ENCODE measurements at places on chromosomes 6 and 20.

- DNase-seq = peak; percentile 64
Measured at GRCh38 chr6:391559-392440, at the start of gene IRF4. TSS of gene IRF4 (plus strand) at chr6:391752. CDS start at chr6:393153, 1,401 bp downstream.

GRCh38 chr6:43115365-43115764, 39.3 kb downstream of the PTK7 start:
- DNase-seq = no peak

DNA sequence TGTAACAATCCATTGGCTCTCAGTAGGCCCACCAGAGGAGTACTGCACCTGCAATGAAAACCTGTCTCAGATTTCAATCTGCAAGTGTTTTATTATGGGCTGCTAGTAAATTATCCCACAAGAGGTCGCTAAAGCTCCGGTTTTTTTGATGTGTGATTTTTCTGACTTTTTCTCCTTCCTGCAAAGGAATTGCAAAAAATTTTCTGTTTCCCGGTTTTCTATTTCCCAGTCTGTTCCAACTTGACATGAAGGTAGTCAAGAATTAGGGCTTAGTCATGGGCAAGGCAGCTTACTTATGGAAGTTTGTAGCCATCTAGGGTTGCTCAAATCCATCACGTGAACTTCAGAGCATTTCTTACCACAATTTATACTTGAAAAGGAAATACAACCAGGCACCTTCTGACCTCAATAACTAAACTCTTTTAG, 38.5 kb upstream of the AHI1 start:
- DNase-seq = no peak

- no peak for DNase-seq
Measured at GRCh38 chr6:77620278-77620882, 32.5 kb upstream of the MEI4 start.

DNA sequence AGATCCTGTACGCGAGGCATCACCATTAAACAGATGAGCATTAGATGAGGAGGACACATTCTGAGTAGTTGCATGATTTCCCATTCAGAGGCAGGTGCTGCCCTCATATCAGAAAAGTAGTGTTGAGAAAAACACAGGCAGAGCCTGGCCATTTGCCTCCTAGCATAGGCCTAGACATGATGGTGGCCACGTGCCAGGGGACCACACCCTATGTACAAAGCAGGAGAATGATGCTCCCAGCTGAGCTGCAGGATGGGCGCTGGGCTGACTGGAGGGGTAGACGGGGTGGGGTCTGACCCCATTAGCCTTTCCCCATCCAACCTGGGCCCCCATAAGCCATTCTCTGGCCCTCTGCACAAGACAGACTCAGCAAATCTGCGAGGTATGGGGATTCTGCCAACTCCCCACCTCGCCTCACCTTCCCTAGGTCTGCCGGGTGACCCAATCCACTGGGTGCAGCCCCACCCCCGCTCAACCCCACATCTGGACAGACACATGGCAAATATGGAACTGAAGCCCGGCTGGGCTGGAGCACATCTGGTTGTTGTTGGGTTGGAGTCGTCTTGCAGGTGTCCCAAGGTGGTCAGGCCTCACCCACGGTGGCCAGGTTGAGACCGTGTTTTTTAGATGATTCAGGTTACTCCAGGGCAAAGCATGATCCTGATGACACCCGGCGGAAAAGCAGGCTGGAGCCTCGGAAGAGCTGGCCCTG, 13.9 kb downstream of the PI16 start:
- DNase-seq = no peak

- no peak for DNase-seq
Measured at GRCh38 chr20:51600016-51600420, 57.5 kb upstream of the NFATC2 start.

- no peak for DNase-seq
Measured at GRCh38 chr6:15526212-15526701, 136.6 kb downstream of the DTNBP1 start.

DNA sequence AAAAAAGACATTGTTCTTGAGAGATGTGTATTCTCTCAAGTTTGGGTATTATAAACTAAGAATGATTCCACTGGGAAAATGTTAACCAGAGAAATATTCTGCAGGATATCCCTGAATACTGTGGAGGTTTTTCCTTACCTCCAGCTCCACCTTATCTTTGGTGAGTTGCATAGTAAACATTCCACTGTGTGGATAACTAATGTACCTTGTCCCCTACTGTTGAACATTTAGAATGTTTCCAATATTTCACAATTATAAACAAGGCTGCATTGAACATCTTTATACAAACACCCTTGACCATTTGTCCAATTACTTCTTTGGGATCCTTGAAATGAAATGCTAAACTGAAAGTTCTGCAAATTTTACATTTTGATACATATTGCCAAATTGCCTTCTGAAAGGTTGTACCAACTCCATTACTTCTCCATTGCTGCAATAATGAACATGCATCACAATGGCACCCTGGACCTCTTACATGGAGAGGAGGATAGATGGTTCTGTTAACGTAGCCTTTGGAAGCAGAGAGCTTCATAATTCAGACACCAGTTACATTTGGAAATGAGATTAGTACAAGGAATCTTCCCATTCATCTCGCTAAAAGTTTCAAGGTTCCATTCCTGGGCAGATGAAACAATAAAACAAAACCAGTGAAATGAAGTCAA, 35.0 kb upstream of the STK35 start:
- no peak for DNase-seq

DNA sequence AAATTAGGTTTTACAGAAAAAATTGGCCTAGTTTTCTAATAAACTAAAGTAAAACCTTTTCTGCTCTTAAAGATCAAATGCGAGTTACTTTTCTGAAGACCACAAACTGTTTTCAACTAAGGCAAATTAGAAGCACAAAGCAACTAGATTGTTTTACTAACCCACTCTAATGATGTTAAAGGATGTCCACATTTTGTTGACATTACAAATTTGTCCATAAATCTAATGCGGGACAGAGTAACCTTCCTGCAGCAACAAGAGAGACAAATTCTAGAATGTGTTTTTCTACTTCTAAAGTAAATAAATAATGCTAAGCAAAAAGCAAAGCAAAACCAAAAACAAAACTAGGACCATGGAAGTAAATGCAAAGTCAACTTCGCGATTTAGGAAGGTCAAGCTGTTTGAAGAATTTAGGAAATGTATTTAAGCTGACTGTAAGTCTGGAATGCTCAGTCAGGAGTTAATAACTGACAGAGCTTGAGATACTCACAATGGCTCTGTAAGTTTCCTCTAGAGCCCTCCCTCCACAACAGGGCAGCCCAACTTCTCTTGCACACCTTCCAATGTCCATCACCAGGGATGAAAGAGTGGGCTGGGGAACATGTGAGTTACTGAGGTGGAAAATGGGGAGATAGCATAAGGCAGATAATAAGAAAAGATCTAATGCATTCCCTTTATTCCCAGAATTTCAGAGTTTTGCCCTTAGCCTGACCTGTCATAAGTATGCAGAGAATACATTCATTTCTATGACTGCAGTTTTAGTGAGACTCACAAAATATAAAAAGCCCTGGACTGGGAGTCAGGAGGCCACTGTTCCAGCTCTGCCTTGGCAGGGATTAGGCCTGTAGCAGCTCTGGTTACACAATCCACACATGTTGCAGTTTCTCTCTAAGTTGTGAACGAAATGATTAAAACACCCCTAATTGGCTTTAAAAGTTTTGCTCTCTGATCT, 158.8 kb downstream of the FOXA2 start:
- DNase-seq = no peak

DNA sequence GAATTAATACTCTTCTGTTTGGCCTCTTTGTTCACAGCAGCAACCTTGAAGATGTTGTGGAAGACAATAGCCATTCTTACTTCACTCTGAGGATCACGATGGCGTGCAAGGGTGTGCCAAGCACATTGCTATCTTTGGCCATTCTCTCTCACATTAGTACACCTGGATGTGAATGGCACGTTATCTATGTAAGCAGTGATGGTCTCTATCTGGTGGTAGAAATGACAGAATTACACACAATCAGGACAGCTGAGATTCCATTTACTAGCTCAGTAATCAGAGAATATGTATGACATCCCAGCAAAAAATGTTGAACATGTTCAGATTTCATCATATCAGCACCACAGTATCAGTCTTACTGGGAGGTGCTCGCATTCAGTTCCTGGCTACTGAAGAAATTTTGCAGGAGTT, 116.2 kb downstream of the LCA5 start:
- no peak for DNase-seq

Data from stimulated activated CD4-positive, alpha-beta T cell treated with anti-CD3 and anti-CD28 coated beads, Interleukin-15, amount 100 ng/mL, for 48 hours (primary cell).